ENCODE measurements at places on chromosomes 12 and 14. TPM values are rescaled to one million over a fixed set of nuclear protein-coding genes. Genes with fewer than 3 reads are reported as not detected.

Gene TAS2R8
- not detected for total RNA-seq

Gene CD27
- total RNA-seq = 2.5 TPM

Gene DTX1
- 2.6 TPM for total RNA-seq

Gene PPP1R12A
- total RNA-seq = 86.9 TPM

Gene INHBC
- total RNA-seq = 0.57 TPM

Gene IRAK3
- 4.5 TPM for total RNA-seq

Measured in prostate gland (tissue), 2 donors.